ENCODE measurements at places on chromosomes 12 and 14.

- DNase-seq = no peak
Measured at GRCh38 chr12:117402363-117402762, 40.9 kb upstream of the NOS1 start.

- DNase-seq = no peak
Measured at GRCh38 chr12:48651681-48652080, 30.4 kb downstream of the KANSL2 start.

DNA sequence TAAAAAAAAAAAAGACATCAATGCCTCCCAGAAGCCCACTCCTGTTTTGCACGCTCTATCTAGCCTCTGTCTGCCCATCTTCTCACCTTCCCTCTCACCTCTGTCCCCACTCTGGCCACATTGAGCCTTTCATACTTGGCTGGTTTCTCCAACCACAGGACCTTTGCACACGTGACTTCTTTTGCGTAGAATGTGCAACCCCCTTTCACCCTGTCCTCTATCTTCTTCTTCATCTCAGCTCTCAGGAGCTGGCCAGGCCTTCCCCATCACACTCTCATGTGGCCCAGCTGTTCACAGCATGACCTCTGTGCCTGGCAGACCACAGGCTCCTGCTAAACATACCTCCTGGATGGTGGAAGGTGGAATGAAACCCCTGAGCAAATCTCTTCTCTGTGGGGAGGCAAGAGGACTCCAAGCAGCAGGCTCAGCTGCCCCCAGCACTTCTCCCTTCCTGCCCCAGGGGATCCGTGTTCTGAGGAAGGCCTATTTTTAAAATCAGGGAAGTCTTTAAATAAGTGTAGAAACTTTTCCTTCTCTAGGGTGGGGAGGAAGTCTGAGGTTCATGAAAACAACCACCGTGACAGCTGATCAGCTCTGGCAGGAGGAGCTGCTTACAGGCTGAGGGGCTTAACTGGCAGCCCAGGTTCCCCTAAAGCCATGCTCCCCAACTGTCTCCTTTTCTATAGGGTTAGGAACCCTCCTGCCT lies 11.6 kb downstream of the HVCN1 start:
- DNase-seq = no peak

DNA sequence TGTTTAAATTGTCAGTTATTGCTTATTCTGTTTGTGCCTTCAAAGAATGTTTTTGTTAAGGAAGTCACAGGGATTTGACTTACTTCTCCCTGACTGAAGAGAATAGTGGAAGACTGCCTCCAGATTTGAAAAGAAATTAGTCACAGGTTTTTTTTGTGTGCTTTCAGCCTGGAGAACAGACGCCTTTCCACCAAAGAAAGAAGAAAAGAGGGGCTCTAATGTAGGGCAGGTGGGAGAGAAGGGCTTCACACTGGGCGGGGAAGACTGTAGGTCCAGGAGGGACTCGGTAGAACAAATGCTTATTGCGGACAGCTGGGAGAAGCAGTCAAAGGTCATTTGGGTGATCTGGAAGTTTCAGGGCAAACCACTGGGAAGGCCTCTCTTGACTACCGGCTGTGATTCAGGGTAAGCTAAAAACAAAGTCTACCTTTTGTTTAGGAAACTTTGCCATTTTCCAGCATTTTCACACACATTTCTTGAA lies 76.8 kb downstream of the SAMD4A start:
- DNase-seq = no peak

- DNase-seq = no peak
Measured at GRCh38 chr14:89507521-89507920, 90.5 kb upstream of the FOXN3 start.

DNA sequence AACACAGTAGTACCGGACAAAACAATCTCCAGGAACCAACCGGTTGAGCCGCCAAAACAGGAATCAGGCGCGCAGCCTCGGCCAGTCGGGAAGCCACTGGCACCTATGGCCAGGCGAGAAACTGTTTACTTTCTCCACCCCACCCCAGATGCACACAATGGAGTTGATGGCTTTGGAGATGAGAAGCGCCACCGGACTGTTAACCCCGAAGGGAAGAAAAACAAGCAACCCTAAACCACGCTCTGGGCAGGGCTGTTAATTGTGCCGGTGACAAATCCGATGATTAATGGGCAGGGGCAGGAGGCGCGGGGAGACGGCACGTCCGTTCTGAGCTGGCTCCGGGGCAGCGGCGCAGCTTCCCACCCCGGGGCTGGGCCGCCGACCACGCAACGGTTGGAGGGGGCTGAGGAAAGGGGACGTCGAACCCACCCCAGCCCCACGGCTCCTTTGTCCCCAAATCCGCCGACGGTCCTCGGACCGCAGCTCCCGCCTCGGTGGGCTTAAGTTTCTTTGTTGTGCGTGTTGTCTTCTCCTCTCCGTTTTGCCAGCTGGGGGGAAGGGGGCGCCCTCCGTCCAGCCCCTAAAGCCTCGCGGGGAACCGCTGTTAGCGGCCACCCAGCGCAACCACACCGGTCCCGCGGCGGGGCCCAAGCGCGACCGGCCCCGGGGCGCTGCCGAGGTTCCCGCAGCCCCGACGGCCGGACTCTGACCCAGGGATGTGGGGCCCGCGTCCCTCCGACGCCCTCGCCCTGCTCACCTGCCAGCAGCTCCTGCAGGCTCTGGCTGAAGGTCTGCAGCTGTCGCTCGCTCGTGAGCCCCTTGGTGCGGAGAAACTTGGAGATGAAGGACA lies 790 bp downstream of the BTG1 start:
- peak; percentile 42 for DNase-seq

GRCh38 chr14:26870096-26870495 lies 272.3 kb upstream of the NOVA1 start:
- DNase-seq = peak; percentile 80

- no peak for DNase-seq
Measured at GRCh38 chr14:99381688-99382060, 99.0 kb downstream of the SETD3 start.

- DNase-seq = no peak
Measured at GRCh38 chr14:68122651-68123050, 303.1 kb downstream of the RAD51B start.

GRCh38 chr14:101591582-101591981 lies 30.3 kb downstream of the DIO3 start:
- no peak for DNase-seq

DNA sequence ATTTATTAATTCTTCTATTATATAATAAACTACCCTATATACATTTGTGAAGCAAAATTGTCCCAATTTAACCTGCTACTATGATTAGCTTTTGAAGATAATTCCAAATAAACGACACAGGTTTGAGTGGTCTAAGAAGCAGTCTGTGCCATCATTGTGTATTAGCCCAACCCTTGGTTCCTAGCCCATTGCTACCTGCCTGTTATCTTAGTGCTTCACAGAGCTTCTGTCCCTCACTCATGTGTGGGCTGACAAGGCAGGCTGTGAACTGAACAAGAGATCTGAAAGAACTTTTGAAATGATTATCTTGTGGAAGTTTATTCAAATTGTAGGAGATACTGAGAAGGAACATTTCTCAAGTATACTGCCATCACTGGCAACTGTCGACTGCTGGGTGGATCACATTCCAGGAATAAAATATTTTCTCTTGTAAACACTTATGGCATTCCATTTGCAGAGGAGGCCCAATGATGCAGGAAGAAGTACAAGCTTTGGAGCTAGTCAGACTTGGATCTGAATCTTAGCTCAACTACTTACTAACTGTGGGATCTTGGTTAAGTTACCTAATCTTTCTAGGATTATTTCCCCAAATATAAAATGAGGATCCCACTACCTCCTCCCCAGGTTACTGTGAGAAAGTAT lies 7.8 kb upstream of the MTERF2 start:
- no peak for DNase-seq

GRCh38 chr14:96198430-96199130 lies 6.1 kb upstream of the BDKRB2 start:
- no peak for DNase-seq

- DNase-seq = no peak
Measured at GRCh38 chr12:50212071-50212467, 44.9 kb upstream of the CERS5 start.

DNA sequence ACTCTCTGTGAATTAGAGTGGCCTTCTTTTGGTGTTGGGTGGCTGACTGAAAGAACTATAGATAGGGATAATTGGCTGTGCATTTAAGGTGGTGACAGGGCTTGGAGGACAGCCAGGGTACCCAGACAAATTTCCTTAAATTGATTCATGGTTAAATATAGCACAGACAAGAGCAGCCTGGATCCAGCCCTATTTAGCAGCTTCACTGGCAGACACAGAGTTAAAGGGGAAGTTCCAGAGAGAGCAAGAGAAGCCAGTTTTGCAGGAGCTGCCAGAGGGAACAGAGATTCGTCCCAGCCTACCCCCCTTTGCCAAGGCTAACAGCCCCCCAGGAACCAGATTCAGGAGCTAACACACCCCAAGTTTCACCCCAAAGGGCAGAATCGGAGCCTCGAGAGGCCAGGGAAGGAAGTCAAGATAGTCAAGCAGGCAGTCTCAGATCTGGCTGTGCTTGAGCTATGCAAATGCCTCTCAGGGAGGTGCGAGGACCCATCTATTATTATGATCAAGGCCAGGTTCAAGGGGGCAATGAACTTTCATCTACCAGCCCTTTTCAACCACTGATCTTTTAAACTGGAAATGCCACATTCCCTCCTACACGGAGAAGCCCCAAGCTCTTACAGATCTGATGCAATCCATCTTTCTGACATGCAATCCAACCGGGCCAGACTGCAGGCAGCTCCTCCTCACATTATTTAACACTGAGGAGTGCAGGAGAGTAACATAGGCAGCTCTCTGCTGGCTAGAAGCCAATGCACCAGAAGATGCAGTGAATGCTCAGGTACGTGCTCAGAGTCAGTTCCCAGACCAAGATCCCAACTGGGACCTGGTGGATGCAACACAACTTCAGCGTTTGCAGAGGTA lies 58.2 kb downstream of the DHRS2 start:
- no peak for DNase-seq

- no peak for DNase-seq
Measured at GRCh38 chr12:85621041-85621440, 215.2 kb downstream of the RASSF9 start.
